ENCODE measurements at places on chromosomes 6 and 20. TPM values are rescaled to one million over a fixed set of nuclear protein-coding genes. Genes with fewer than 3 reads are reported as not detected.
A peak's percentile ranks its signal among the peaks of the same experiment; 100 is the strongest.

Gene UBD
- 2.0 TPM for total RNA-seq

Gene BPI
- not detected for total RNA-seq

- no peak overlapping the region for H3K27ac ChIP-seq
- no peaks in the 10 kb centered on the region for H3K4me1 ChIP-seq
- no peaks in the 10 kb centered on the region for H3K36me3 ChIP-seq
- no peaks in the 10 kb centered on the region for H3K27me3 ChIP-seq
These were observed 7.5 kb downstream of the BCAS1 start for GRCh38 chr20:54062812-54063280.

DNA sequence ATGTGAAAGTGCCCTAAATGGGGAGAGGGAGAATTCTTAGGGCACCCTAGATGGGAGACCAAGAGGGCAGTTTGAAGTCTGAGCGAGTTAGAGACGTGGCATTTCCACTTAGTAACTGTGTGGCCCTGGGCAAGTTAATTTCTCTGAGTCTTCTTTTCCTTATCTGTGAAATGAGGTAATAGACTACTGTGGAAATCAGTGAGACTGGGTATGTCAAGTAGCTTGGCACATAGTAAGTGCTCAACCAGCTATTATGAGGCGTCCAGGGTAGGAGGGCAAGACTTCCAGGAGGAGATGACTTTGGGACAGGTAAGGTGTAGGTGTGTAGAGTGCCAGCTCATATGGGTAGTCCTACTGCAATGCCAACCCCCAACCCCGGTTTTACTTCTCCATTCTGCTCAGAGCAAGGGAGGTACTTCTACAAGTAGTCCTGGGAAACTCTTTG, 770 bp downstream of the KIF3B start:
- H3K27me3 ChIP-seq: no peaks in the 10 kb centered on the region
- no peaks in the 10 kb centered on the region for H3K36me3 ChIP-seq
- peak overlapping the region; percentile 91 for H3K4me3 ChIP-seq
- no peak for DNase-seq

All from breast epithelium (tissue), 4 donors.